ENCODE measurements at places on chromosomes 6 and 20. TPM values are rescaled to one million over a fixed set of nuclear protein-coding genes. Genes with fewer than 3 reads are reported as not detected.

Gene KIF25
- not detected for total RNA-seq

Gene JPH2
- under 0.01 TPM for total RNA-seq

Gene TMC2
- 0.09 TPM for total RNA-seq

Gene PLN
- total RNA-seq, result under 0.01 TPM

Gene CFAP206
- total RNA-seq, result 0.34 TPM

All from bronchial smooth muscle cell (primary cell).